Umbilical cord (tissue), 2 donors: ENCODE measurements at places on chromosomes 2 and 18. TPM values are rescaled to one million over a fixed set of nuclear protein-coding genes. Genes with fewer than 3 reads are reported as not detected.

Gene FMNL2
- total RNA-seq: 23.4 TPM

Gene ANKRD30B
- 1.4 TPM for total RNA-seq

Gene TNFAIP6
- total RNA-seq: 13.7 TPM

DNA sequence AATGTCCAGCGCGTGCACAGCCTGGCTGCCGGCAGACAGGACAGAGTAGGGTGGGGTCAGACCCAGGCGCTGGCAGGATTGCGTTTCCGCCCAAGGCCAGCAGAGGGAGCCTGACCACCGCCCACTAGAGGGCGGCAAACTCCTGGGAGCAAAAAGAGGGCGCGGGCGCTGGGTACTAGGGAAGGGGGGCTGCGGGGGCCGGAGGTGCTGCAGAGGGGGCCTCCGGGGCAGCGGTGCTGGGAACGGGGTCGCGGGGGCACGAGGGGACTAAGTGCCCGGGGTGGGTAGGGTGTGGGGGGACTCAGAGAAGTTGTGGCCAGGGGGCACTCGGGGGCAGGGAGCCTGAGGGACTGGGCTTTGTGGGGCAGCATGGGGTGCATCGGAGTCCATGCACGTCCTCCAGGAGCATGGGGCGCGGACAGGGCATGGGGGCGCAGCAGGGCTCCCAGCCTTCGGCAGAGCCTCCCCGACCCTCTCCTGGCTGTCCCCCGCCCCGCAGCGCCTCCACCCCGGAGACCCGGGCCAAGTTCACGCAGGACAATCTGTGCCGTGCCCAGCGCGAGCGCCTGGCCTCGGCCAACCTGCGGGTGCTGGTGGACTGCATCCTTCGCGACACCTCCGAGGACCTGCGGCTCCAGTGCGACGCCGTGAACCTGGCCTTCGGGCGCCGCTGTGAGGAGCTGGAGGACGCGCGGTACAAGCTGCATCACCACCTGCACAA, 3.2 kb downstream of the TEKT4 start:
- no peak for DNase-seq

GRCh38 chr2:37706334-37707183, 35.1 kb upstream of the CDC42EP3 start:
- DNase-seq: peak; percentile 27

DNA sequence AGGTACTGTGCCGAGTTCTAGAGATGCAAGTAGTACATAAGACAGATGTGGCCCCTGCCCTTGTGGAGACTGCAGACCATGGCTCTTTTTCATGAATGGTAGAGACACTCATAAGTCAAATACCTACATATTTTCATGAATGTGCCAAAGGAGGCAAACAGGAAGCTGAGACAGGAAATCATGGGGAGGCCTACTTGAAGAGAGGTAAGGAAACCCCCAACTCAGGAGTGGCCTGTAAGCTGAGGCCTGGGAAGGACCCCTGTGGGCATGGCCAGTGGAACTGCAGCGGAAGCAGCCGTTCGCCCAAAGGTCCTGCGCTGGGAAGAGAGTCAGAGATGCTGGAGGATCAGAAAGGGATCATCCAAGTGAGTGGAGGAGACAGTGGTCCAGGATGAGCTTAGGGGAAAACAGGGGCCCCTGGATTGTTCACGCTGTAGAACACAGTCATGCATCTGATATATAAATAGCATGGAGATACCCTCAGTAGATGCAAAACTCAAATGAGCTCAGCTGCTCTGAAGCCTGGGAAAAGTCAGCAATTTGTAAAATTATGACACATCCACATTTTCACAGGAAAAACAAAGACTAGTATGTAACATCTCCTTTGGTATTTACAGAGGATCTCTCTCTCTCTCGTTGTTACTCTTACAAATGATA, 228.9 kb downstream of the NEDD4L start:
- peak; percentile 26 for DNase-seq

DNA sequence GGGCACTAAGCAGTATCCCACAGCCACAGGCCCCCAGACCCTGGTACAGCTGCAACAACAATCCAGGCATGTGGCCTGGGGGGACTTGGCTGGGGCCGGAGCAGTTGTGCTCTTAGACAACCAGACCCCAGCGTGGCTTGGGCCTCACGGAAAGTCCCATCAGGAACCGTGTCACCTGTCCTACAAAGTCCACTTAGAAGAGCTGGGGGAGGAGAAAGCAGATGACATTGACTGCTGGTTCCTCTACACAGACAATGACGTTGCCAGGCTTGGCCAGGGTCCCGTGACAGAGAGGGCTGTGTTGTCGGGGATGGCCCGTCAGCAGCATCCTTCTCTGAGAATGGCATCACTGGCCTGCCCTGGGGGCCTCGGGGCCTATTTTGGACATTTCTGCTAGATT, 124.5 kb downstream of the SEPTIN10 start:
- no peak for DNase-seq
